ENCODE measurements at places on chromosomes 13 and 19. TPM values are rescaled to one million over a fixed set of nuclear protein-coding genes. Genes with fewer than 3 reads are reported as not detected.

- no peak for DNase-seq
Measured at GRCh38 chr13:77508959-77509620, 26.4 kb upstream of the SCEL start.

GRCh38 chr19:31979949-31980670 is 365.3 kb upstream of the ZNF507 start:
- no peak for DNase-seq

- DNase-seq, result no peak
Measured at GRCh38 chr13:36829753-36830152, 10.7 kb downstream of the RFXAP start.

Gene AP2A1
- 76.3 TPM for total RNA-seq
